Activated naive CD4-positive, alpha-beta T cell treated with anti-CD3 and anti-CD28 coated beads for 36 hours (primary cell): ENCODE measurements at places on chromosomes 3 and 15. TPM values are rescaled to one million over a fixed set of nuclear protein-coding genes. Genes with fewer than 3 reads are reported as not detected.

HCN4 gene
- total RNA-seq = not detected

GRCh38 chr3:98209244-98209643 is 42.7 kb downstream of the OR5H15 start:
- DNase-seq = no peak

GRCh38 chr3:124707656-124708062 is 22.6 kb upstream of the UMPS start:
- DNase-seq = no peak

PRR20G gene
- total RNA-seq = not detected

GRCh38 chr15:82642656-82643055 is 4.5 kb downstream of the CPEB1 start:
- DNase-seq = no peak

- DNase-seq = no peak
Observed at GRCh38 chr3:140031170-140031569, 96.2 kb downstream of the CLSTN2 start.

GRCh38 chr3:12445523-12446240 is 38.6 kb upstream of the TSEN2 start:
- no peak for DNase-seq

DNA sequence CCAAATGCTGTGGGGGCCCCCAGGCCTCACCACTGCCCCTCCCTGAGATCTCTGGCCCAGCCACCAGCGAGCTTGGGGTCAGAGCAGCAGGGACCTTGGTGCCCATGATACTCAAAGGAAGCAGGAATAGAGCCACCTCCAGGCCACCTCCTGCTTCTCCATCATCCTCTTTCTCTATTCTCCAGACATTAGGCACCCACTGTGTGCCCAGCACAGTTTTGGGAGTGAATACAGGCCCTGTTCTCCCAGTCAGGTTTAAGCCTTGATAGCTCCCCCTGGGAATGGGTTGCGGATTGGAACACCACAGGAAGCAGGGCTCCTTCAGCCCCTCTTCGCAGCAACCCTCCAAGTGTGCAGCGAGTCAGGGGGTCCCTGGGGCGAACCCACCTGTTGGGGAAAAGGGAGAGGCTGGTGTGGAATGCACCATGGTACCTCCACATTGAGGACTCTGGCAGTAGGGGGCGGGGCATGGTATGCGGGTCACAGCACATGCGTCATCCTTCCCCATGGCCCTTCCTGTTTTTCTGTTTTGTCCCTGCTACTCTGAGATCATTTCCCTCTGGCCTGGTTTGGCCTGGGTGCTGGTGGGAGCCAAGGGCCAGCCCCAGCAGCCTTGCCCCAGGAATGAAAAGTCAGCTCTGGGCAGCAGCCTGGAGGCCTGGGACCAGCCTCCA is 14.2 kb upstream of the SEMA3B start:
- no peak for DNase-seq

SEMA5B gene
- not detected for total RNA-seq

DNA sequence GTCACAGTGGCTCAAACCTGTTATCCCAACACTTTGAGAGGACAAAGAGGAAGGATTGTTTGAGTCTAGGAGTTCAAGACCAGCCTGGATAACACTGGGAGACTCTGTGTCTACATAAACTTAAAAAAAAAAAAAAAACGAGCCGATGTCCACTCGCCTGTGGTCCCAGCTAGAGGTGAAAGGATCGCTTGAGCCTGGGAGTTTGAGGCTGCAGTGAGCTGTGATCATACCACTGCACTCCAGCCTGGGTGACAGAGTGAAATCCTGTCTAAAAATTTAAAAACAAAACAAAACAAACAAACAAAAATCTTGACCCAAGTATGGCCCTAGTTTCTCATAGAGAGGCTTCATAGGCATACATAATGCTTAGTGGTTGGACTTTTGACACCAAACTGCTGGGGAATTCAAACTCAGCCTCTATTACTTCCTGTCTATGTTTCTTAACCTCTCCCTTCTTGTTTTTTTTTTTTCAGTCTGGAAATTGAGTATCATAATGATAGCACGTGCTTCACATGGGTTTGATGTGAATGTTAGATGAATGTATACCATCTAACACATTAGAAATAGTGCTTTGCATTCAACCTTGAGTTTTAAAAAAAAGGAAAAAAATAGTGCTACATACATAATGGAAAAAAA is 46.4 kb upstream of the CAPN7 start:
- DNase-seq = no peak

DNA sequence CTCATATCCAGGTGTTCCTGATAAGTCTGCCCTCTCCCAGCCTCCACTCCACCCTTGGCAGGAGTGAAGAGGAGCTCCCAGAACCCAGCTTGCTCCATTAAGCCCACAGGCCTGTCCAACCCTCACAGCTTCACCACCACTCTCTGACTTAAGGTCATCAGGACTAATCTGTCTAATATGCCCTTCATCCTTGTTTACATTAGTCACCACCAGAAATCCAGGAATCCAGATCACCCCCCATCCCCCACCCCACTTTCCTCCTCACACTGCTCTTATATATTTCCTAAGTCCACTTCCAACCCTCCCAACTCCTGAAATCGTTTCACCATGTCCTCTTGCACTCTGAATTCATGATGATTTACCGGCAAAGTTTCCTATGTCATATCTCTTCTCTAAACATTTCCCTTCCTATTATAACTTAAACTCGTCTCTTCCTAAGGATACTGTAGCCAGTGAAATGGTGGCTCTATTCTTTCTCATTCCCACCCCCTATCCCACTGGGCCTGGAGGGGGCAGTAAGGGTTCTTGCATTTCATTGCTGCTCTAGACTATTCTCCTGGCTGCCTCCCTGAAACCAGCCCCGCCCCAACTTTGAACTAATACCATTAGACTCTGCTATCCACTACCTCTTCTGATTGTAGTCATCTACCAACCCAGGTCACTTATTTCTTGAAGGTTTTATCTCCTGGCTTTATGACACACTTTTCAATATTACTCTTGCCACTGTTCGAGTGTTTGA is 43.4 kb downstream of the PPP2R3A start:
- no peak for DNase-seq
